T47D (cell line): ENCODE measurements at places on chromosomes 5 and 9.

DNA sequence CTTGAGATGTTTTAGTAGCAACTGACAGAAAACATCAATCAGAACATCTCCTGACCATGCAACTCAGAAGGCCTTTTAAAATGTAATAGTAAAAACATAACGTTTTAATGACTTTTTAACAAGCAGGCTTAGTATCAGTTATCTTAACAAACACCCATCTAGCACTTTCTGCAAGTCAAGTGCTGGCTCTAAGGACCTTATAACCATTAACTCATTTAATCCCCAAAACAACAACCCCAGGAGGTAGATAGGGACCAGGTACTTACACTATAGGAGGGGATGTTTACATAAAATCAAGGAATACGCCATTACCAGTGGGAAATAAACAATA is 41.8 kb downstream of the ROR2 start:
- no peak for DNase-seq

DNA sequence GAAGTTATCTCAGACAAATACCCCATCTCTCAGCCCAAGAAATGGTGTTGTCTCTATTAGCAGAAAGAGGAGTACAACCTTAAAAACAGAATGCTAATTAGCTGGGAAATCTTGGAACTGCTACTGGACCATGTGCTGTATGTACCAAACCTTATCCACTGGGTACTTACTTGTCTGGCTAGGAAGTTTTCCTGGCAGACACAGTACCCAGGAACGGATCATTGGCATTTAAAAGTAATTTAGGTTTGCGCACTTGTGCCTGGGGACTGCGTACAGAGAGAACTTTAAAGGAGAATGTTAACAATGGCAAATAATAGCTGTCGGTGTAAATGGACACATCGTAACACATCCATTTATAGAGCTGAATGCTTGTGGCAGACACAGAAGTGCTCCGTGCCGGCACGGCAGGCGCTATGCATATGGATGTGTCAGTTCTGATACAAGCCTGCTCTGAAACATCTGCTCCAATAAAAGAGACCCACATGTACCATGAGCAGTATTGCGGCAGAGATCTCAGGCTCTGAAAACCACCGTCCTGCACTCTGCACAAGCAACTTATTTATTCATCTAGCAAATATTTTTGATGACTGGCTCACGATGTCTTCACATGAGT is 290.6 kb upstream of the PANK3 start:
- DNase-seq, result no peak

DNA sequence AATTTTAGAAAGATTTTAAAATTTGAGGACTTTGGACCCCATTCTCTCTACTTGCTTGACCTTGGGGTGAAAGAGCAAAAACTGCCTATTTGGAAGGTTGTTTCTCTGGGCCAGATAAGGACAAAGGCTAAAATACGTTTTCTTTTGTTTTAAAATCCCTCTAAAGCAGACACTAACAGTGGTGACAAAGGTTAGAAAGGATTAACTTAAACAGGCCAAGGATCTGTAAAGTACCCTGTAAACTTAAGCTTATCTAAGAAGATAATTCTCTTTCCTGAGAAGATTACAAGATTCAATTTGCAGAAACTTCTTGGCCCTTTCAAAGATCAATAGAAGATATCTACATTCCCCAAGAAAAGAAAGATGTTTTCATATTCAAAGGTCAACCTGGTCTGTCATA is 12.1 kb downstream of the TRPM6 start:
- DNase-seq, result no peak

- DNase-seq, result no peak
Observed at GRCh38 chr5:151864061-151864748, 60.4 kb downstream of the GLRA1 start.

GRCh38 chr9:116940614-116941215 is 253.6 kb downstream of the TRIM32 start:
- peak; percentile 5 for DNase-seq

DNA sequence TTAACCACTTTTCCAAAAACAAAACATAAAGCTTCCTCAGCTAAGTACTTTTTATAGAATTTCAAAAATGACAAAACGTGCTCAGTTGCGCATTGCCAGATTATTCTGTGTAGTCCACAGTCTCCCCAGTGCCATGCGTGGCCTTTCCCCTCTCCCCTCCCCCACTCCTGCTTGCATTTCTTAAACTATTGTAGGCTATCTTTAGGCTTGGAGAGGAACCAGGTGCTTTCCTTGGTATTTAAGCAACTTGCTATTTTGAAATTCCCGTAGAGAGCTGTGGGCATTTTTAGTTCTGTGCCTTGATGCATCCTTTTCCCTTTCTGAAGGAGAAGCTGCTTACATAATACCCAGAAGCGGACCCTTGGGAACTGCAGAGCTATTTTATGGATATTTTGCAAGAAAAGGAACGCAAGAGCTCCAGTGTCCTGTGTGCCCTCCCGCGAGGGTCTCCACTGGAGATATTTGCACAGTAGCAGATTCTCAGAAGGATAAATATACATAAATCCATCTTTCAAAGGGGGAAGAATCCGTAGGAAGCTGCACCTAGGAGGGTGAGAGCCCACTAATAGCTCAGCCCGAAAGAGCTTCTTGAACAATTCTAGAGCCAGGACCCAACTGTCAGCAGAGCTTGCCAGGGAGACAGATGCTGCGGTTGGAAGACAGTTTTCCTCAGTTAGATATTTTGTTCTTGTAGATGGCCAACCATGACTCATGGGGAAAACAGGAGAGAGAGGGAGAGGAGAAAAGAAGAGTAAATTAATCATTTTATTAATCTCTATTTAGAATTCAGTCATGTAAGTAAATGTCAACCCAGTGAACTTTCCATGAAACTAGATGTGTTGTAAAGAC is 1298.3 kb upstream of the WWC1 start:
- DNase-seq, result no peak

DNA sequence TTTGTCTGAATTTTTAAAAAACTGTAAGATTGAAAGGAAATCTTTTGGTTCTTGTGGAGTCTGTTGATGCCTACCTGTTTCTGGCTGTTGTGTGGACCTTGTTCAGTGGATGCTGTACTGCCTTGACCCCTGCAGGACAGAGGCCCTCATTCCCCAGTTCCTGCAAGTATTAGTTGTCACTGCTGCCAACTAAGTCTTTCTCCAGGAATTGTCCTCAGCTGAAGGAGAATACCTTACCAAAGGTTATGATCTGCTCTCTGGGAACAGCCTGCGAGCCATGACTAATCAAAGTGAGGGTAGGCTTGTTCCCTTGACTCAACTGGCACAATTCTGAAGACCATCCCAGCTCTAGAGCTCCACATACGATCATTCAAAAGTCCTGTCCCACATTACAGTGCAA is 145.3 kb upstream of the FST start:
- peak; percentile 28 for DNase-seq

DNA sequence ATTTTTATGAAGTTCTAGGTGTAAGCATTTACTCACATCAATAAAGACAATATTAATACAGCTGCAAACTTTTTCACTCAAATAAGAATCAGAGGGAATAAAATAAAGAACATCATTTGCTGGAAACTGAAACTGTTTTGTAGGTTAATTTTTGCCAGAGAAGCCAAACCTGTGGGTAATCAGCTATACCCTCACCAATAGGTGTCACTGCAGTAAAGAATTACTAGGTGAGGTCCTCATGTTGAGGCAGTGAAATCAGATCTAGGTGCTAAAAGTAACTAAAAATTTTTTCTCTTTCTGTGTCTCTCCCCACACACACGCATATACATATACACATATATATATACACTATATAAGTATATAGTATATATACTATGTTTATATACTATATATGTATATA is 1016.3 kb upstream of the SEMA6A start:
- peak; percentile 82 for DNase-seq

GRCh38 chr5:61631438-61631941 is 299.4 kb downstream of the ZSWIM6 start:
- DNase-seq, result no peak

GRCh38 chr9:104906441-104907277 is 21.3 kb downstream of the ABCA1 start:
- DNase-seq, result no peak

- DNase-seq, result no peak
Observed at GRCh38 chr5:141354900-141355469, at the start of gene PCDHGA4. PCDHGA4 (plus strand) TSS chr5:141355021; CDS start chr5:141355108, 87 bp downstream.

DNA sequence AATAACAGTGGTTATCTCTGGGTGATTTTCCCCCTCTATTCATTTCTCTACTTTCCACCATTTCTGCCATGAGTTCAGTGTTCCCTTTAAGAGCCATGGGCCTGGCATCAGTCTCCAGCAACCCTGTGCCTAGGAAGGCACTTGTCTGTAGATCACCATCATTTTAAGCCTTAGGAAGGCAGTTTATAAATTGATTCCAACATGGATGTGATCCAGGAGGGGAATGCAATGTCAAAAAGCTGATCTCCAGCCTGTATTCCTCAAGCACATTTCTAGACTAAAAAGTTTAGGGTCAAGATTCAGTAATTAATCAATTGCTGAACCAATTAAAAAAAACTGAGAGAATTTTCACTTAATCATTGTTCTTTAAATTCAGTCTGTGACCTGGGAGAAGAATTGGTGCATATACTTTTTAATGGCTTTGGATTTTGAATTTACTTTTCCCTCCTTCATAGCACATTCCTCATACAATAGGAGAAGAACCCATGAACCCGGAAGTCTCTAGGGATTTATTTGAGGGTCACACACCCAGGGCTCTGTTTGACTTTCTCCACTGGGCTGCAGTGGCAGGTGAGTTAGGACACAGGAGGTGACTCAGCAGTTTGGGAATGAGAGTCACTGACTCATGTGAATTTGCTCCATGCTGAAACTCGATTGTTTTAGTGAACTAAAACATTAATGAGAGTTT is 6.1 kb upstream of the ERMP1 start:
- DNase-seq, result peak; percentile 36

DNA sequence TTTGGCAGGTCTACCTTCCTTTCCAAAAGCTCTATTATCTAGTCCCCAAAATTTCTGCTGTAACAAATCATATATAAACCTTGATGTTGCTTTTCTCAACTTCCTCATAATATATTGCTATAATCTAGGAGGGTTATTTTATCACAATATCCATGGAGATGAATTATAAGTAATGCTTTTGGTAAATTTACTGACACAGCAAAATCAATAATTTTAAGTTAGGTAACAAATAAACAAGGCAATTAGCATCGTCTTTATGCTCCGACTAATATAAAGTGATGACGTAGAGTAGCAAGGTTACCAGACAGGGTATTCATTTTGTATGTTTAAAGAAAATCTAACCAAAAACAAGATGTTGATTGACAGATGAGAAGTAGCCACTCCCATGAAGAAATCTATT is 132.3 kb upstream of the ST8SIA4 start:
- no peak for DNase-seq

- DNase-seq, result peak; percentile 92
Observed at GRCh38 chr5:435961-436640, 6.9 kb upstream of the EXOC3 start.

- DNase-seq, result peak; percentile 80
Observed at GRCh38 chr9:110152704-110153374, 55.1 kb downstream of the C9orf152 start.
